ENCODE measurements at places on chromosomes 6 and 20.

DNA sequence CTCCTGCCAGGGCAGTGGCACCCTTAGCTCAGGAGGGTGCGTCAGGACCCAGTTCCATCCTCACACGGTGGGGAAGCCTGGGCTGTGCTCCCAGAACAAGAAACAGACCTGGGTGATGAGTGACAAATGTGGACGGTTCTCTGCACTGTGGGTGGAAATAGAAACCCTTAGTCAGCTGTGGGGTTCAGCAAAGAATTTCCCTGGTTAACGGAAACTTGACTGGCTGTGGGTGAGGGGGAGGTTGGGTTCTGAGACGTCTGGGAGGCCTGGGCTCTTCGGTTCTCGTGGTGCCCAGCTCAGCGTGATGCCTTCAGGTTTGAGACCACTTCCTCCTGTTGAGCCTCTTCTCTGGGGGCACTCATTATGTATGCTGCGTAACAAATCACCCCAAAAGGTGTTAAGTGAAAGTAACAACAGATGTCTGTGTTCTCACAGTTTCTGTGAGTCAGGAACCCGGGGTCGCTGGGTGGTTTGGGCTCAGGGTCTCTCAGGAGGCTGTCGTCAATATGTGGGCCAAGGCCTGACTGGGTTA, 53.1 kb upstream of the FAM83D start:
- H3K27ac ChIP-seq = no peak overlapping the region
- H3K36me3 ChIP-seq = no peaks in the 10 kb centered on the region
- H3K27me3 ChIP-seq = no peaks in the 10 kb centered on the region
- H3K4me1 ChIP-seq = peaks cover 8% of the 10 kb centered on the region
- DNase-seq = no peak
- H3K4me3 ChIP-seq = no peak overlapping the region

DNA sequence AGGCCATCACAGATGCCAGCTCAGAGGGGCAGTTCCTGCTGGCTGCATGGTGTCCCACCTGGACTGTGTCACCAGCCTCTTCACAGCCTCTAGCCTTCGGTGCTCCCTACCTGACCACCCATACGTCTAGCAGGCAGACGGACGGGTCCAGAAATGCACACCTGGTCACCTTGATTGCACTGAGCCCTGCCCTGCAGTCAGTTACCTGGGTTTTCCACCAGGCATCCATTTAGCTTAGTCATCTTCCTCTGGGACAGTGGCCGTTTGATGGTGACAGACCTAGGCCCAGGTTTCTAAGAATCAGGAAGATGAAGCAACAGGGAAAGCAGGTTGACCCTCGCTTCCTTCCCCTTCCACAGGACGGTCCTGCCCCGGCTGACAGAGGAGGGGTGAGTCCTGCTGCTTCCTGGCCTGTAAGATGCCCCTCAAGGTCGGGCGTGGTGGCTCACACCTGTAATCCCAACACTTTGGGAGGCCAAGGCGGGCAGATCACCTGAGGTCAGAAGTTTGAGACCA, 9.8 kb upstream of the BPI start:
- DNase-seq = no peak
- no peak overlapping the region for H3K4me3 ChIP-seq
- 0 out of 2 replicates have a peak, but pooled peaks cover 3% of the 10 kb centered on the region for H3K4me1 ChIP-seq
- no peaks in the 10 kb centered on the region for H3K27me3 ChIP-seq

DNA sequence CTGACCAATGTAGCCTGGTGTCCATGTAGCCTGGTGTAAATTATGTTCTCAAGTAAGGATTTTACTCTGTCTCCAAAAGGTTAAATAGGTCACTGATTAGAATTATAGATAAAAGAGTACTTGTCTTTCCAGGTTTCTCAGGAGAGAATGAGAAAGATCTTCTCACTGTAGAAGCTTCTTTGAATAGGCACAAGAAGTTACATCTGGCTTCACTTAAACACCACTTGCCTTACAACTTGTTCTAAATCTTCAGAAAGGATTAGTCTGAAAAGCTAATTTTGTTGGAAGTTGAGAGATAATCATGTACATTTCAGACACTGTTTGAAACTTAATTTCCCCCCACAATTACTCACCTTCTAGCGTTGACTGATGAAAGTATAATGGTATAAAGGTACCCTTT, 275.3 kb downstream of the FARS2 start:
- H3K4me1 ChIP-seq = no peaks in the 10 kb centered on the region
- DNase-seq = no peak
- no peak overlapping the region for H3K27ac ChIP-seq

GRCh38 chr20:38726804-38727606, 2.7 kb downstream of the SLC32A1 start:
- H3K27ac ChIP-seq = no peak overlapping the region
- peaks cover 84% of the 10 kb centered on the region for H3K27me3 ChIP-seq
- H3K4me1 ChIP-seq = peaks cover 5% of the 10 kb centered on the region
- no peaks in the 10 kb centered on the region for H3K36me3 ChIP-seq
- H3K4me3 ChIP-seq = peak overlapping the region; percentile 19
- peak; percentile 99 for DNase-seq

- no peak for DNase-seq
- H3K27me3 ChIP-seq = no peaks in the 10 kb centered on the region
- H3K36me3 ChIP-seq = peaks cover 46% of the 10 kb centered on the region
- H3K4me3 ChIP-seq = no peak overlapping the region
Observed at GRCh38 chr6:148547110-148547509, 199.7 kb upstream of the UST start.

- no peaks in the 10 kb centered on the region for H3K27me3 ChIP-seq
- H3K4me3 ChIP-seq = no peak overlapping the region
- no peaks in the 10 kb centered on the region for H3K4me1 ChIP-seq
- no peak overlapping the region for H3K27ac ChIP-seq
- DNase-seq = no peak
Observed at GRCh38 chr20:37619496-37619895, 74.3 kb upstream of the CTNNBL1 start.

DNA sequence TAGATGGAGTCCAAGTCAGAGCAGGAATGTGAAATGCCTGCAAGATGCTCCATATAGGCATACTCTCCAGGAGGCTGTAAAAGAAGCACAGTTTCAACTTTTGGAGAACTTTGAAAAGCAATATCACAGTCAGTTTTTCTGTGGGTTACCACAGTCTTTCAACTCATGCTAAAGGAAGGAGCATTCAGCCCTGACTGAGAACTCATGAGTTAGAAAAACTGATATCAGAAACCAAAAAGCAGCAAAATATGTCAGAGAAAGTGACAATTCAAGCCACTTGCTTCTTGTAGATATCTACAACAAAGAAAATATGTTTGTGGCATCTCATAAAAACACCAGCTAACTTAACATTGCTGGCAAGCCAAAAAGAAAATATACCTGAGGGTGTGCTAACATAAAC, 36.1 kb upstream of the PTCHD4 start:
- no peak for DNase-seq
- no peak overlapping the region for H3K27ac ChIP-seq
- no peak overlapping the region for H3K4me3 ChIP-seq
- H3K4me1 ChIP-seq = no peaks in the 10 kb centered on the region
- no peaks in the 10 kb centered on the region for H3K36me3 ChIP-seq

DNA sequence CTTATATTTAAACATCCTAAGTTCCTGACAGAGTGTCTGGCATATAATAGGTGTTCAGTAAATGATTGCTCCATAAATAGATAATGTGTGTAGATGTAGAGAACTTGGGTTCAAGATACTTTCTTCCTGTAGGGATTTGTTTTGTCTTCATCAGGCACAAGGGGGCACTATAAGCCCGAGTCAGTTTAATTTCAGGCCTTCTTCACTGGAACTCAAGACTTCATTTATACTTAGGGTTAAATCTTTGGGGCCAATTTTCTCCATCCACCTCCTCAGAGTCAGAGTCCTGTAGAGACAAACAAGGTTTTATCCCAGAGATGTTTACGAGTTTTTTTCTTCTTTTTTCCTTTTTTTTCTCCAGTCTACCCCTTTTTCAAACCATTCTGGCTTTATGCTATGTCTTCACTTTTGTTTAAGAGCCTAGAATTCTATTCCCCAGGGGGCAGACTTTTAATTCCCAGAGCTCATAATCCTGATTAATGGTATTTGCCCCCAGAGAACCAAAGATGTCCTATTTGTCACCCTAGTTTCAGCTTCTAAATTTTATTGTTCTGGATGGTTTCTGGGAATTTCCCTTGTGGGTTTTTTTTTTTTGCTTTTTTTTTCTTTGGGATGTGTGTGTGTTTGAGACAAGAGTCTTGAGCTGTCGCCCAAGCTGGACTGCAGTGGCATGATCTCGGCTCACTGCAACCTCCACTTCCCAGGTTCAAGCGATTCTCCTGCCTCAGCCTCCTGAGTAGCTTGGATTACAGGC, 88.4 kb downstream of the HFE start:
- H3K4me3 ChIP-seq = no peak overlapping the region
- no peak for DNase-seq
- no peaks in the 10 kb centered on the region for H3K36me3 ChIP-seq

- H3K27me3 ChIP-seq = no peaks in the 10 kb centered on the region
- peak; percentile 76 for DNase-seq
- H3K36me3 ChIP-seq = no peaks in the 10 kb centered on the region
- 0 out of 2 replicates have a peak, but pooled peaks cover 3% of the 10 kb centered on the region for H3K4me1 ChIP-seq
Observed at GRCh38 chr20:34311118-34312023, 8.2 kb upstream of the AHCY start.

- H3K4me1 ChIP-seq = no peaks in the 10 kb centered on the region
- H3K27me3 ChIP-seq = no peaks in the 10 kb centered on the region
- DNase-seq = no peak
Observed at GRCh38 chr6:138253731-138254130, 35.4 kb upstream of the PBOV1 start.

GRCh38 chr6:7515363-7515762, 26.1 kb upstream of the DSP start:
- DNase-seq = no peak
- H3K27ac ChIP-seq = no peak overlapping the region
- no peaks in the 10 kb centered on the region for H3K36me3 ChIP-seq
- H3K4me1 ChIP-seq = no peaks in the 10 kb centered on the region
- no peaks in the 10 kb centered on the region for H3K27me3 ChIP-seq

DNA sequence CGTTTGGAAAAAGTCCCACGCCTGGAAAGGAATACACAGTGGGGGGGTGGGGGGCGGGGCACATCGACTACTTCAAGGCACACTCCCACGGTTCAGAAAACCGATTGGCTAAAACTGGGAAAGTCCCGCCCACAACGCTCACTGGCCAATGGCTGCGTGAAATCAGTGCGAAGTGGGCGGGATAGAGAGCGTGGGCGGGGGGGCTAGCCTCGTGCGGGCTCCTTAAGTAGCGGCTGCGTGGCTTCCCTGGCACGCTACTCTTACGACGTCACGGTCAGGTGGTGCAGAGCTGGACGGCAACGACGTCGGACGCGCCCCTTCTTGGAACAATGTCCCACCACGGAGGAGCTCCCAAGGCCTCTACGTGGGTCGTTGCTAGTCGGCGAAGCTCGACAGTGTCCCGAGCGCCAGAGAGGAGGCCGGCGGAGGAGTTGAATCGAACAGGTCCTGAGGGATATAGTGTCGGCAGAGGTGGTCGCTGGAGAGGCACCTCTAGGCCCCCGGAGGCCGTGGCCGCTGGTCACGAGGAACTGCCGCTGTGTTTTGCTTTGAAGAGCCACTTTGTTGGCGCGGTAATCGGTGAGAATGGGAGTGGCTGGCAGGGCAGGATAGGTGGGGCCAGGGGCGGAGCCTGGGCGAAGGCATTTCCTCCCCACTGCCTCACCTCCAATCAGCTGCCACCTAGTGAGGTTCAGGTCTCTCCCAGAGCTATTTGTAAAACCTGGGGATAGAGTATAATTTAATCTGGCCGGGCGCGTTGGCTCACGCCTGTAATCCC, at the start of gene DDX43:
Gene DDX43, plus strand, starts transcription at position 252 of the 778 bp plus-strand sequence. Its CDS starts 78 bp downstream, at position 330.
- no peak within 1 kb of the TSS for H3K27ac ChIP-seq
- no peaks in the 10 kb centered on the region for H3K27me3 ChIP-seq
- H3K4me1 ChIP-seq = no peaks in the 10 kb centered on the region
- no peak within 1 kb of the TSS for H3K4me3 ChIP-seq

DNA sequence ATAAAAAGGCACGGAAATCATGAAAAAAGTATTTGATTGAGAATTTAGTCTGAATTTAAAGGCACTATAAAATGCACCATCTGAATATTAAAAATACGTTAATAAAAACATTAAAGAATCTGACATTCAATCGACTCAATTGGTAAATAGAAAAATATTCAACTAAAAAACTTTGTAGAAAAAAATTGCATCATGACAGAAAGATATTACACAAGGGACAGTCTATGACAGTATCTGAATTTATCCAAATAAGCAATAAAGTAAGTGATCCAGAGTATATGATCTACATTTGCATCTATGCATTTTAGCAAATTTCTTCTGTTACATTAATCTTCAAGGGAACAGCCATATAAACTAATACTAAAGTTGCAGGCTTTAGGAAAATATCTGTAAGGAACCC, 9.4 kb downstream of the FRK start:
- no peaks in the 10 kb centered on the region for H3K4me1 ChIP-seq
- H3K27ac ChIP-seq = no peak overlapping the region
- DNase-seq = no peak
- H3K36me3 ChIP-seq = no peaks in the 10 kb centered on the region

GRCh38 chr6:142761756-142762155, 183.2 kb downstream of the HIVEP2 start:
- H3K27ac ChIP-seq = no peak overlapping the region
- H3K27me3 ChIP-seq = no peaks in the 10 kb centered on the region
- DNase-seq = no peak
- H3K4me3 ChIP-seq = no peak overlapping the region

- peak overlapping the region; percentile 100 for H3K27ac ChIP-seq
- peaks cover 8% of the 10 kb centered on the region for H3K4me1 ChIP-seq
- H3K4me3 ChIP-seq = peak overlapping the region; percentile 67
- H3K36me3 ChIP-seq = peaks cover 19% of the 10 kb centered on the region
- no peak for DNase-seq
Observed at GRCh38 chr20:45971425-45971674, 653 bp downstream of the ZNF335 start.

GRCh38 chr20:45735552-45735951, 13.4 kb downstream of the SPINT4 start:
- H3K27me3 ChIP-seq = no peaks in the 10 kb centered on the region
- no peaks in the 10 kb centered on the region for H3K4me1 ChIP-seq
- H3K36me3 ChIP-seq = no peaks in the 10 kb centered on the region
- H3K4me3 ChIP-seq = no peak overlapping the region

DNA sequence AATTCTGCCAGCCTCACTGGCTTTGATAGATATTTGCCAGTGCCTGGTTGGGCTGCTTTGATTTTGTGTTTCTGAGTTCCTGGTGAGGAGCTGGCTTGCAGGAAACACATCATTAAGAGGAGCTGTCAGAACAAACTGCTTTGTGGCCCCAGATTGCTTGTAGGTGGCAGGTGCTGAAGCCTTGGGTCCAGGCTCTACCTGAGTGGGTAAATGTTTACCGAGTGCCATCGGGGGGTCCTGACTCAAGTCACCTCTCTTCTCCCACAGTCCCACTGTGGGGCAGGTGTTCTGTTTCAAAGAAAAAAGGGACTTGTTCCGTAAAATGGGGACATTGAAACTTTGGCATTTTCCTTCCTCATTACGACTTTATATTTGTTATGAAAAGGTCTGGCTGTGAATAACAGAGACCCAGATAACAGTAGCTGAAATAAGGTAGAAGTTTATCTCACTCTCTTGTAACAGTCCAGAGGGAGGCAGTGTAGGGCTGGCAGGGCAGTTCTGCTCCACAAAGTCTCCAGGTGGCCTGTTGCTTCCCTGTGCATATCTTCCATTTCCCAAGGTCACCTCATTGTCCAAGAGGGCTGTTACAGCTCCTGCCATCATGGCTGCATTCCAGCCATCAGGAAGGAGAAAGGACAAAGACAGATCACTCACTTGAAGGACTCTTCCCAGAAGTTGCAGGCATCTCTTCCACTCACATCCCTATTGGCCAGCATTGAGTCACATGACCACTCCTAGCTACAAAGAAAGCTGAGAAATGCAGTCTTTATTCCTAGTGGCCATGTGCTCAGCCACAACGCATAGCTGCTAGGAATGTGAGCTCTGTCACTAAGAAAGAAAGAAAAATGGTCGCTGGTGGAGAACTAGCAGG, 149.9 kb upstream of the KCNG1 start:
- H3K4me1 ChIP-seq = no peaks in the 10 kb centered on the region
- no peak for DNase-seq
- no peak overlapping the region for H3K27ac ChIP-seq
- H3K36me3 ChIP-seq = no peaks in the 10 kb centered on the region

Data from H1 (cell line).